ENCODE measurements at places on chromosomes 1 and 21. TPM values are rescaled to one million over a fixed set of nuclear protein-coding genes. Genes with fewer than 3 reads are reported as not detected.

GRCh38 chr21:33268737-33269441, 2.7 kb downstream of the IL10RB start:
- DNase-seq: peak; percentile 94

TEDDM1 gene
- not detected for total RNA-seq

- DNase-seq: no peak
Measured at GRCh38 chr1:84677415-84678099, 12.7 kb downstream of the SSX2IP start.

DNA sequence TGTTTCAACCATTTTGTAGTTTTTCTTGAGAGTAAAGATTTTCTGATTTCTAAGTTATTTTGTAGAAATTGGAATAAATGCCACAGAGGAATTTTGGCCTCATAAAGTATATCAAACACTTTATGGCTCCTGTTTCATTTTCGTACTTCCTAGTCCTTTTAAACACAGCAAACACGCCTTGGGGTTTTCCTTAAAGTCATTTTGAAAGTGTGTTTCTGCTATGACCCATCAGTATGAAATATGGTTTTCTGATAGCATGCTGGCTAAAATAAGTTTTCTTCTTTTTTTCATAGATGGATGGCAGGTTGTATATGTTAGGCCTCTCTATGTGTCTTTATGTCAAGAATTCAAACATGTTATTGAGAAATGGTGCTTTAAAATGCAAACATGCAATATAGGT, 940.1 kb upstream of the TMPRSS15 start:
- DNase-seq: no peak

FCRL2 gene
- 0.20 TPM for total RNA-seq

C1QC gene
- total RNA-seq: 353 TPM

DNA sequence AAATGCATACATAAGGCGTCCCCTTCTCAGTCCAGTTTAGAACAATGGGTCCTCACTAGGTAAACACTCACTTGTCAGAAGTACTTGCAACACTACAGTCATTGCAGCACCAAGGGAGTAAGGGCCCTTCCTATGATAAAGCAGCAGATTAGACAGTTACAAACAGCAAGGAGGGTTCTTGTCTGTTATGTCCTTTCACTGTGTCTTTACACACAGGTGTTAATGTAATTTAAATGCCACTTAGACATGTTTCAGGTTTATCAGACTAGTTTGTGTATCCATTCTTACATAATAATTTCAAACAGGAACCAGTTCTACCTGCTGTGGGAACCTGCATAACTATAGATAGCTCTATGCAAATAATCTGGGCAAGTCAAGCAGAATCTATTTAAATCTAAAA, 105.6 kb upstream of the USH2A start:
- no peak for DNase-seq

MRPS6 gene
- 57.6 TPM for total RNA-seq

DNA sequence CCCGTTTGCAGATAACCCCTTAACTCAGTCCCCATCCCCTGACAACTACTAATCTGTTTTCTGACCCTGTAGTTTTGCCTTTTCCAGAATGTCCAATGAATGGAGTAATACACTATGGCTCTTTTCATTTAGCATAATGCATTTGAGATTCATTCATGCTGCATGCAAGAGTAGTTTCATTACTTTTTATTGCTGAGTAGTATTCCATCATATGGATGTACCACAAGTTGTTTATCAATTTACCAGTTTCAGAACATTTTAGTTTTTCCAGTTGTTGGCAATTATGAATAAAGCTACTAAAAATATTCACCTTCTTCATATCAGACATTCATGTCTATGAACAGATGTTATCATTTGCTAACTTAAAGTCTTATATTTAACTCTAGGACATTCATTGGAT, 45.3 kb downstream of the STXBP3 start:
- no peak for DNase-seq

GRCh38 chr1:78591971-78592370, 28.3 kb upstream of the IFI44L start:
- DNase-seq: no peak

- no peak for DNase-seq
Measured at GRCh38 chr1:221149111-221149510, 269.9 kb downstream of the HLX start.

- DNase-seq: no peak
Measured at GRCh38 chr1:154574716-154575115, 7.1 kb downstream of the CHRNB2 start.

- DNase-seq: no peak
Measured at GRCh38 chr1:150429805-150430204, 57.4 kb upstream of the TARS2 start.

GRCh38 chr21:45894450-45894825, 87.1 kb upstream of the COL6A1 start:
- no peak for DNase-seq

GRCh38 chr1:24450857-24451397, 35.3 kb downstream of the NIPAL3 start:
- DNase-seq: no peak

MATN1 gene
- not detected for total RNA-seq

DNA sequence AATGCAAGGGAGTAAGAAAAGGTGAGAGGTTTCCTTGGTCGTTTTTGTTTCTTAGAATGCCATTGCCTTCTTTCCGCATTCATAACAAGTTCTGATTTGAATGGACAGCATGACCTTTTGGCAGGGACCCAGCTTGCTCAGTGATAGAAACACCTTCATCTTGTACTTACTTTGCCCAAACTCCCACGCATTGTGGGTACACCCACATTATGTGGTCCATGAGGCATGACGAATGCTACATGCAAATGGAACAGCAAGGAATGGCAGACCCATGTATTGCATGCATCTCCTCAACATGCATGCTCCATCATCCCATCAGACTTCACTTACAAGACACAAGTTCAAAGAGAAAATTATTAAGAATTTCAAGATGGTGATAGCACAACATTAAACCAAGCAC, 102.8 kb downstream of the CDC7 start:
- DNase-seq: no peak

GRCh38 chr1:153583976-153584375, 18.3 kb upstream of the S100A2 start:
- DNase-seq: no peak

All from upper lobe of right lung (tissue), 1 donor.